ENCODE measurements at places on chromosomes 3 and 15.
A peak's percentile ranks its signal among the peaks of the same experiment; 100 is the strongest.

DNA sequence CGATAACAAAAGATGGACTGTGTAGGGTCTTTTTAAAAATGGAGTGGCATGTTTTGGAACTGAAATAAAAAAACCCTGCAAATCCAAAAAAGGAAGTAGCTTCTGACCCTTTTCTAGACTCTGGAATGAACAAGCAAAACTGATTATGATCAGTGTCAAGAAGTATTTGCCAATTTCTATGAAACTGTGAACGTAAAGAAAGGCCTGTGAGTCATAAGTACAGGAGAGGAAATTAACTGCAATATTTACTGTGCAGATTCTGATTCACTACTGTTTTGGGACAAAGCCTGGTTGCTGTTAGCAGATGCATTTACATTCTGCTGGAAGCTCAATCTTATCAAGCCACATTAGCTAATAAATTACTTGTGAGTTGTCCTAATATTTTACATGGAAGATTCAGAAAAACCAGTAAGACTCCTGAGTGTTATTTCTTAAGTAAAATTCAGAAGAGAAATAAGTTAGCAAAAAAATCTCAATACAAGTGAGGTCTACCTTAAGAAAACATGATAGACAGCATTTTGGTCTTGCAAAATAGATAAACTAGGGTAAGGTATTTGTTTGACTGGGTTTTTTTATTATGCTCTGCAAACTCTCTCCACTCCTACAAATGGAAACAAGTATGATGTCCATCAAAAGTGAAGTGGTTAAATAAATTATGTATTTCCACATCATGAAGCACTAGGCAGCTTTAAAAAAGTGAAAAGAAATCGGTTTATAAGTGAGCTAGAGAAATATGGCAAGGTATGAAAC is 90.2 kb upstream of the LMOD3 start:
- DNase-seq, result no peak

- DNase-seq, result no peak
Observed at GRCh38 chr3:11563865-11564185, 79.9 kb downstream of the VGLL4 start.

GRCh38 chr3:156611870-156612494 is 57.1 kb upstream of the SSR3 start:
- DNase-seq, result no peak

DNA sequence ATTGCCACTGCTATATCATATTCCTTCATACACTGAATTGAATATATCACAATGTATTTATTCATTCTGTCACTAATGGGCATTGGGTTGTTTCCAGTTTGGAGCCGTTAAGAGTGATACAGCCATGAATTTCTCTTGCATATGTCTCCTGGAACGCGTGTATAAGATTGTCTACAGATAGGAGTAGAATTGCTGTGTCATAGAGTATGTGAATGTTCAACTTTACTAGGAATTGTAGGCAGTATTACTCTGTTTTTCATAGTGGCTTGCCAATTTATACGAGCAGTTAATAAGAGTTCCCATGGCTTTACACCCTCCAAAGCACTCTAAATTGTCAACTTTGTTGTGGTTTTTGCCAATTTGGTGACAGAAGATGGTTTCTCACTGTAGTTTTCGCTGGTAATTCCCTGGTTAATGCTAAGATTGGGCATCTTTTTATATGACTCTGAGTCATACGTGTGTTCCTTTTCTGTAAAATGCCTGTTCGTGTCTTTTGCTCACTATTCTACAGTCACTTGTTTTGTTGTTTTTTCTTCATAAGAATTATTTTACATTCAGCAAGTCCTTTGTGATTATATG is 136.1 kb upstream of the LIPC start:
- DNase-seq, result no peak

- no peak for DNase-seq
Observed at GRCh38 chr3:192929146-192929545, 11.5 kb upstream of the MB21D2 start.

DNA sequence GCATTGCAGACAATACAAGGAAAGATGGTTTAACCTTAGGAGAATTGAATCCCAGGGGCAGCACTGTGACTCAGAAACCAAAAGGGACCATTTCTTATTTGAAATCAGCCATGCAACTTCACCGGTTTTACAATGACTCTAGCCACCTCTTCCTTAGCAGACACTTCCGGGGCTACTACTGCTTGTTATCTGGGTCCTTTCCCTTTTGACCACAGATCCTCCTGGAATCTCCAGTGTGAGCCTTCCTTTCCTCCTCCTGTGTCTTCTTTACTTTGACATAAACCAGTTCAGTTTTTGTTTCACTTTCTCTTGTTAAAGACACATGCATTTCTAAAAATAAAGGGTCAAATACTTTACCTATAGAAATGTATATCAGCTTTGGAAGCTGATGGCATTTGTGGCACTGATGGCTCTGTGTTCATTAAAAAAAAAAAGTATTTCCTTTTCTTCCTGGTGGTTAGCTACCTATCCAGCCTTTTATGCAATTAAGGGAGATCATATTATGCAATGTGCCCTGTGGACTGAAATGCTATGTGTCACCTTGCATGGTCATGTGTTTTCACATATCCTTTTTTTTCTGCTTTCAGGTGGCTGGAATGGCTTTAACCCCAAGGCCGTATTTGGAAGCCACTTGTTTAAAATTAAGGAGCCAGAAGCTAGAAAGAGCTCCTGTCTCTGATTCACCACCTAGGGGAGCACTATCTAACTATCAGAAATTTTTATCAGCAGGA is 296.2 kb downstream of the CHL1 start:
- no peak for DNase-seq

- no peak for DNase-seq
Observed at GRCh38 chr3:152298393-152299248, 29.9 kb downstream of the MBNL1 start.

GRCh38 chr3:75220932-75221331 is 443.2 kb upstream of the FRG2C start:
- DNase-seq, result no peak

- DNase-seq, result no peak
Observed at GRCh38 chr3:81033684-81034083, 727.8 kb downstream of the GBE1 start.

DNA sequence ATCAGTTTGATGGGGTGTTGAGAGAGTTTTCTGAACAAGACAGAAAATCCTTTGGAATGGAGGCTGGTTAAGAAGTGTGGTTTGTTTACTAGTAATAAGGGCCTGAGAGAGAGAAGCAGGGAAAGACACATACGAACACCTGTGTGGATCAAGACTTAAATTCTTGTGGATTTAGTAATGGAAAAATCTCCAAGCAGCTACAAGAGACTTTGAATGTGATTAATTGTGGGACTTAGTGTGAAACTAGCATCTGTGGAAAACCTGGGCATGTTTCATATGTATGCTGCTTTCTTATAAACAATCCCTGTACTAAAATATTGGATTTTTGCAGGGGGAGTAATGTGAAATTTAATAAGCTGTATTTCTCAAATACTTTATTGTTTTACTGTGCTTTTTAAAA is 399.1 kb downstream of the SI start:
- no peak for DNase-seq

DNA sequence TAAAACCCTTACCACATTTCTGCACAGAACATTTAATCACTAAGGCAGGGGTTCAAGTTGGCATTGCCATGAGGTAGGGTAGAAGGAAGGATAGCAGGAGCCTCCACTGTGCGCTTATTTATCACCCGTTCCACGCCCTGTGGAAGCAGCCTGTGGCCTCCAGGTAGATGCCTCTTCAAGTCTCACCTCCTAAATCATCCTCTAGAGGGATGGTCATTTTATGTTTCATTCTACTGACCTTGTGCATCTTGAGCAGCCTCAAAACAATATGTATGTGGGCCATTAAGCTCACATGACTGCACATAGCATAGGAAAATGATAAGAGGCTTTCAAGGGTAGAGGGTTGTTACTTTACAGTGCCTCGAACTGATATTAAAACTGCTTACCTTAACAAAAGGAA is 546.2 kb downstream of the GRM7 start:
- no peak for DNase-seq

- DNase-seq, result no peak
Observed at GRCh38 chr15:89903015-89903857, 9.4 kb upstream of the AP3S2 start.

DNA sequence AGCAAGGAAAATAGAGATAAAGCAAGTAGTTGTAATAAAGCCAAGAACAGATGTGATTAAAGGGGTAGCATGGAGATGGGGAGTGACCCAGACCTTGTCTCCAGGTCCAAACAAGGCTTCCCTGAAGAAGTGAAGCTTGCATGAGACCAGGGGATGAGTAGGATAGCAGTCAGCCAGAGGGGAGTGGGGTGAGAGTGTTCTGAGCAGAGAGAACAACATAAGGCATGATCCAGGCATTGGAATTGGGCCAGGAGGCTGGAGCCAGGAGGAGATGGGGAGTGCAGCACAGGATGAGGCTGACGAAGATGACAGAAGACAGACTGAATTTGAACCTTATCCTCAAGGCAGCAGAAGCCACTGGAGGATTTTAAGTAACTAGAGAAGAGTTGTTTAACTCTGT is 7.2 kb downstream of the TMOD2 start:
- DNase-seq, result no peak

DNA sequence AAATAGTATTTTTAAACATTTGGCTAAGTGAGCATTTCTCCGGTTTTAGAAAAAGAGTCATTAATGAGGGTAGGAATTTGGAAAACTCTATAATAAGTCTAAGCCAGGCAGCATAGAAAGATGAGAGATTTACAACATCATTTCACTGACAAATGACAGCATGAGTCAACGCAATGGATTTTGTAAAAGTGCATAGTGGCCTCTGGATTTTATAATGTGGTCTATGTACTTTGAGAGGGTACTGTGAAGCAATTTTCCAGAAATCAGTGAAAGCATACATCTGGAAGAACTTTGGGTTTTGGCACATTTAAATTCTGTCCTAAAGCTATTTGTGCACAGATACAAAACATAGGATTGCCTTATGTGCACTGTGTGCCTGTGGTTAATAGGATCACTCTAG is 130.8 kb upstream of the CCNL1 start:
- no peak for DNase-seq

DNA sequence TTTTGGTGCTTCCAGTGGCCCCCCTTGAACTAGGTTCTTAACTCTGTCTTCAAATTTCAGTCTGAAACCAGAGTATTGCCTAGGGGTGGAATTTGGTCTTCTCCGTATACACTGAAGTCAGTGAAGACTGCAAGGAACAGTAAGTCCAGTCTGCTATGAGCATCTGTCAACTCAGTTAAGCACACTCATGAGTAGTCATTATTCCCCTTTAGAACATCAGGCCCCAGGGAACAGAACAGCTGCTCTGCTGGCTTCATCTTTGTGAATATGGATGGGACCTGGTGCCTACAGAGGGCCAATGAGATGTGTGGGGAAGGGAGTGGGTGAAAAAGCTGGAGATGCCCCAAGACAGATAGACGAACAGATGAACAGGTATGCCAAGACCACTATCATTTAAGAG is 85.2 kb upstream of the PRR23C start:
- no peak for DNase-seq

GRCh38 chr3:10574101-10574620 is 68.8 kb upstream of the ATP2B2 start:
- no peak for DNase-seq

- peak; percentile 22 for DNase-seq
Observed at GRCh38 chr15:90300988-90301706, 35.7 kb downstream of the NGRN start.

DNA sequence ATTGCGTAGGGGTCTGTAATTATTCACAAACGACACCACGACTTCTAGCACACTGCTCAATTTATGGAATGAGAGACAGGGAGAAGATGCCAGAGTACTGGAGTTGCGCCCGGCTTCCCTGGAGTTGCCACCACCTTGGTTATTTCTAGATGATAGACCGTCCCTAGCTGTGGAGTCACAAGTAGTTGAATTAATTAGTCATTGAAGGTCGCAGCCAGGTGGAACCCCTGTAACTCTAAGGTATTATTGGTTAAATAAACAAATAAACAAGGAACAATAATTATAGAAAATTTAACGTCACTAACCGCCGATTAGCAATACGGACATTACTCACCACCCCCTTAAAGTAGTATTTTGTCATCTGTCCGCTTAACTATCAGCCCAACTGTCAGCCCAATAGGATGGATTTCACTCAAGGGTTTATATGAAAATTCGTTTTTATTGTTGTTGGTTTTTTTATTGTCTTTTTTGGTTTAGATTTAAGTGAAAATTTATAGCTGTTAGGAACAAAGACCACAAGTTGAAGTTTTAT is 911 bp upstream of the AZI2 start:
- no peak for DNase-seq

DNA sequence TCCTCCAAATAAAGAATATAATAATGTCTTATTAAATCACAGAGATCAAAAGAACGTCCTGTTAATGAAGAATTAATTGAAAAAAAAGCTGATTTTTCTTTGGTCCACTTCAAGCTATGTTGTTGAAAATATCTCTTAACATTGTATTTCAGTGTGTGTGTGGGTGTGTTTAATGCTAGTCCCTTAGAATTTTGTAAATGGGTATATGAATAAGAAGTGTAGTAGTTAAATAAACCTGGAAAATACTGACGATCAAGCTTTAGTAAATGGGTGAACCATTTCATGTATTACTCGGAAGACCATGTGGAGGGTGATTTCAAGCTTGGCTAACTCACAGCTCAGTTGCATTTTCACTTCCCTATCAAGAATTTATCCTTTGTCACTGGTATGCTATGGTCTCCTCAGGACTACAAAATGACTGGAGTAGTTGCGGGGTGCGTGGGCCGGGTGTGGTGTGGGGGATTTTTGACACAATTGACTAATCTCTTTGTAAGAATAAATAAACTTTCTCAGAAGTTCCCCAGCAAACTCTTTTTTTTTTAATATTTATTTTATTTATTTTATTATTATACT is 586.4 kb downstream of the GRM7 start:
- DNase-seq, result no peak

- DNase-seq, result no peak
Observed at GRCh38 chr3:128247666-128248409, 94.6 kb downstream of the EEFSEC start.

DNA sequence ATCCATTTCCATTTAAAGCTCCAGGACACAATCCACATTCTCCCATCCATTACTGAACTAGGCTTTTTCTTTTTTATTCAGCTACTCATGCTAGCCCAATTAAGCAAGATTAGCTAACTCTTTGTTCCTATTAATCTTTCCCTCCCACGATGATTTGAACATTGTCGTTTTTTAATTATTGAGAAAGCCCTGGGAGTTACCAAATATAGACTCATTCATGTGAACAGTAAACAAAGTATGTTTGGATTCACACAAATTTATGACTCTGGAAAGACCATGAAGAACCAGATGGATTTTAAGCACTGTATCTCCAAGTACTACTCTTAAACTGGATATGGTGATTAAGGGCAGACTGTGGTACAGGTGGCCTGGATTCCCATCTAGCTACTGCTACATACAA is 82.2 kb downstream of the STRIT1 start:
- DNase-seq, result no peak

GRCh38 chr15:63678393-63678792 is 81.2 kb downstream of the FBXL22 start:
- DNase-seq, result no peak
